ENCODE measurements at places on chromosomes 6 and 20. TPM values are rescaled to one million over a fixed set of nuclear protein-coding genes. Genes with fewer than 3 reads are reported as not detected.

The HLA-DOA gene
- polyA plus RNA-seq: not detected

The CCN5 gene
- not detected for polyA plus RNA-seq

The EDN1 gene
- 2.7 TPM for polyA plus RNA-seq

The PHACTR2 gene
- polyA plus RNA-seq: 2.8 TPM

The MCCD1 gene
- not detected for polyA plus RNA-seq

The NKAIN2 gene
- 28.4 TPM for polyA plus RNA-seq

The NKX2-2 gene
- not detected for polyA plus RNA-seq

The LPIN3 gene
- 0.44 TPM for polyA plus RNA-seq

The SIRPG gene
- not detected for polyA plus RNA-seq

The HMGA1 gene
- 31.5 TPM for polyA plus RNA-seq

The ACSS1 gene
- 0.14 TPM for polyA plus RNA-seq

The SAMD10 gene
- polyA plus RNA-seq: 23.3 TPM

The LKAAEAR1 gene
- 16.3 TPM for polyA plus RNA-seq

The FNDC1 gene
- not detected for polyA plus RNA-seq

The MLN gene
- polyA plus RNA-seq: not detected

The PROKR2 gene
- not detected for polyA plus RNA-seq

The MAK gene
- polyA plus RNA-seq: not detected

The PTPRA gene
- polyA plus RNA-seq: 68.2 TPM

The JARID2 gene
- 25.0 TPM for polyA plus RNA-seq

The ADAM33 gene
- not detected for polyA plus RNA-seq

The CRYBG1 gene
- polyA plus RNA-seq: 0.04 TPM

The PBOV1 gene
- polyA plus RNA-seq: not detected

The GNRH2 gene
- polyA plus RNA-seq: 1.9 TPM

The B3GAT2 gene
- polyA plus RNA-seq: 5.6 TPM

The HLA-DPB1 gene
- 2.3 TPM for polyA plus RNA-seq

The SPINT3 gene
- polyA plus RNA-seq: not detected

The DPPA5 gene
- not detected for polyA plus RNA-seq

The HCRTR2 gene
- 7.5 TPM for polyA plus RNA-seq

The LY6G5B gene
- polyA plus RNA-seq: 4.0 TPM

The IL22RA2 gene
- polyA plus RNA-seq: not detected

The MMP24OS gene
- polyA plus RNA-seq: 7.7 TPM

The SSTR4 gene
- not detected for polyA plus RNA-seq

The OR2B6 gene
- not detected for polyA plus RNA-seq

The KIF25 gene
- polyA plus RNA-seq: not detected

The CDH4 gene
- polyA plus RNA-seq: 32.0 TPM

The GABRR2 gene
- polyA plus RNA-seq: 0.31 TPM

The SMLR1 gene
- not detected for polyA plus RNA-seq

The ZBTB46 gene
- 15.0 TPM for polyA plus RNA-seq

The TRDN gene
- not detected for polyA plus RNA-seq

The OR2H1 gene
- polyA plus RNA-seq: not detected

The OR2J3 gene
- not detected for polyA plus RNA-seq

The COL19A1 gene
- polyA plus RNA-seq: 0.24 TPM

The FAM209A gene
- polyA plus RNA-seq: not detected

The HRH3 gene
- polyA plus RNA-seq: 2.8 TPM

The CAP2 gene
- 11.8 TPM for polyA plus RNA-seq

The PDYN gene
- 17.3 TPM for polyA plus RNA-seq

The NR2E1 gene
- 0.50 TPM for polyA plus RNA-seq

The EPB41L1 gene
- 38.2 TPM for polyA plus RNA-seq

The CALHM6 gene
- 12.0 TPM for polyA plus RNA-seq

The CDK5RAP1 gene
- 52.5 TPM for polyA plus RNA-seq

The OXT gene
- not detected for polyA plus RNA-seq
